NCI-H345 (cell line): ENCODE measurements at places on chromosomes 2 and 18.

- DNase-seq = no peak
These were observed 318.2 kb upstream of the SLC39A10 start for GRCh38 chr2:195338856-195339255.

GRCh38 chr2:101153077-101153707 is 2.0 kb upstream of the TBC1D8 start:
- DNase-seq = no peak

- DNase-seq = no peak
These were observed 1.1 kb upstream of the DUSP2 start for GRCh38 chr2:96146153-96146880.

DNA sequence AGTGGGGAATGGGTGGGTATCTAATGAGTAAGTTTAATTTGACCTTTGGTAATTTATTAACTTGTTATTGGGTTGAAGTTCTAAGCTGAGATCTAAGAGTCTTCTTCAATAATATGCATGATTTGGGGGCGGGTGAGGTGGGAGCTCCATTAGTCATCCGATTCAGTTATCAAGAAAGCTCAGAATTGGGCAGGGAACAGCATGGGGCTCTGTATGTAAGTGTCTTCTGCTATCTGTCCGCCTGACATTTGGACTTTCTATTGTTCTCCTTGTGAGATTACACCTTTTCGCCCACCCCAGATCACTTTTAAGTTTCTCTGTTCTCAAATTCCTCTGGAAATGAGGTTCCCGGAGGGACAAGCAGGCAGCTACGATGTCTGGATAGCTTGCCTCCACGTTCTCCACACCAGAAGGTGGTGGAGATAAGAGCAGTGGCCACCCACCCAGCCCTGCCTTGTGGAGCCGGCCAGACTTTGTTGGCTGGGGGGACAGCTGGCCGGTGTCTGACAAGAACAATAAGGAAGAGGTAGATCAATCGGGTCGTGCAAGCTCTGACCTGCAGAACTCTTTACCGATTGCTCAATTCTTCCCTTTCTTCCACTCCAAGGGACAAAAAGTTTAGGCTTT is 75.5 kb upstream of the GATA6 start:
- DNase-seq = no peak

DNA sequence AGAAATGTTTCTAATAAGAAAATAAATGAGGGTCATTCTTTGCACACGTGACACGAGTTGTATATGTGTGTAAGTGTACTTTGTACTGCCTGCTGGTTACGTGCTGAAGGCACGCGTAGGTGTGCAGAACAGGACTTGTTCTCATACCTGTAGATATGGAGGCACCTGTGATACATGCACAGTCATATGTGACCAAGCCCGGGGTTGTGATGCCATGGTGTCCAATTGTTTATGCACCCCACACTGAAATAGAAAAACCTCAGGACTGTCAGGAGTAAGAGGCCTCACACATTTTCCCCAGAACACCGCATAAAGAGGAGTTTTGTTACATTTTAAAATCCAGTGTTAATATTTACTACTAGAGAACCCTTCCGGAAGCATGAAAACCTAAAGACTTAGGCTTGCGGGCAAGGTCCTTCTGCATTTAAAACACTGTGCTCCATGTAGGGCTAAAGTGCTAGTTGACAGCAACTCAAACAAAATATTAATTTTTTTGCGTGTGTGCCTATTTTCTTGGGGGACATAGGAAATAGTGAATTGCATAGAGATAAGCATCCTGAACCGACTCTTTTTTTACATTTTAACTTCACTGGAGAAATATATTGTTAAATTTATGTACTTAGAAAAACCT is 9.3 kb downstream of the TSHZ1 start:
- no peak for DNase-seq

- peak; percentile 88 for DNase-seq
These were observed 59.1 kb downstream of the ARL4C start for GRCh38 chr2:234437642-234438304.

DNA sequence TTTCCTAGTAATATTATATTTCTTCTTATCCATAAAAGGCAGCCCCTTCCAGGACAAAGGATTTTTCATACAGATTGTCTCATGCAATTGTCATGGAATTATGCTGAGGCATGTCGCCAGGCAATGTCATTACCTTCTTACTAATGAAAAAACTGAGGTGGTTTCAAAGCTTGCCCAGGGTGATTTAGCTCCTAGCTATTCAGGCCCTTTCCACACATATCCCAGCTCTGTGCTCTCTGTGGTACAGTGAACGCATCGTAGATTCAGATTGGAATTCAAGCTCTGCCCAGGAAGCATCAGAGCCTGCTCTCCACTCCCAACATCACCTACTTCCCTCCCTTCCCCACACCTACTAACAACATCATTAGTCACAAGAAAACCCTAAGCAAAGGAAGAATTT is 60.1 kb downstream of the ATP8B1 start:
- DNase-seq = no peak

GRCh38 chr2:5594249-5594695 is 97.9 kb upstream of the SOX11 start:
- no peak for DNase-seq

DNA sequence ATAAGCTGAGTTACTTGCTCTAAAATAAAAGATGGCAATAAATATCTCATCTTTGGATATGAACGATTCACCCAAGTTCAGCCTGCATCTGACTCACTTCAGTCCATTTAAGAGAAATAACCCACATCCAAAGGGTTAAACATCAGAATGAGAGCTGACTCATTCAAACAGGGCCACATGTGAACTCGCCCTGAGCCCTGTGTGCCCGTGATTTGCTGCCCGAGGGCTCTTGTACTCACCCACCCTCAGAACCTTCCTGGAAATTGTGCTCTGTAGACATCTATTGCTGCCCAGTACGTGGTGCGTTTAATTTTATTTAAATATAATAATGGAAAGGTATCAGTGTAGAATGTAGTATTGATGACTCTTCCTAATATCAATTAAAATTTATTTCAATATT is 66.9 kb upstream of the RBM44 start:
- peak; percentile 16 for DNase-seq

GRCh38 chr2:213834746-213835145 is 550.5 kb downstream of the SPAG16 start:
- no peak for DNase-seq

GRCh38 chr2:148201075-148202004 is 180.4 kb downstream of the MBD5 start:
- no peak for DNase-seq

DNA sequence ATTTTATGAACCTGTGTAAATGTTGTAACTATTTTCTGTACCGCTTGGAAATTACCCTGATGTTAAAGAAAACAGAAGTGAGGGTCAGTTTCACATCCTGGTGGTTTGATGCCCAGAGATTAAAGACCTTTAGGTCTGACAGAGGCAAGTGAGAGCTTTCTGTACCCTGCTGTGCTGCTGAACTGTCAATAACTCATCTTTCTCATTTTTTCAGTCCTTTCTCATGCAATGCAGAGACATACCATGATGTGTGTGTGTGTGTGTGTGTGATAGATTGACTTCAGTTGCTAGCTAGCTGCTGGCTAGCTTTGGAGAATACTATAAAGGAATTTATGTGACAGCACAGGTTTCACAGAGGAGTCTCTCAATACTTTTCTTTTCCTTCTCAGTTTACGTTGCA is 2025.6 kb upstream of the LRRTM1 start:
- DNase-seq = no peak

DNA sequence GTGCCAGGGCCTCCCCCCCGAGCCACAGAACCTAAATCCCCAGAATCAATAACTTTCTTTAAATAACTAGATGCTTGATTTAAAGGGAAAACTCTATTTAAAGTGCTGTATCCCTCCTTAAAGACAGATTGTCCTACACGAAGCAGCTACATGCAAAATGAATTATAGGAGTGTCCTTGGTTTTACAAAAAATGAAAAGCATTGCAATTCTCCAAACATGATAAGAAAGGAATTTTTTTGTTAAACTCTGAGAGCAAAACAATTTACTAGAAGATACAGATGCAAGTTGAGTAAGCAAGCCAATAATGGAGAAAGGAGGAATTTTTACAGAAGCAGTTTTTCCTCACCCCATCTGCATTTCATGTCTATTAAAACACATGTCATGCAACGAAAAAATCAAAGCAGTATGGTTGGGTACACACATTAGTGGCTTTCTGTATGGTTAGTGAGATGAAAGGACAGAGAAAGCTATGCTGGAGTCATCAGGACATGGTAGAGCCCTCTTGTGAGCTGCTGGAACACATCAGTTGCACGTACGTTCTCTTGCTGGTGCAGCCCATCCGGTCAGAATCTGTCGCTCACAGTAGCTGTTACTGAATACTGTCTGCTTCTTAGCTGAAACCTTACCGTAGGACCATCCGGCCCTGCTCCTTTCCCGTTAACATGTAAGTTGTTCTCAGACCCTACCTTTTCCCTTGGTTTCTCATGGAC is 25.9 kb upstream of the STEAP3 start:
- no peak for DNase-seq

DNA sequence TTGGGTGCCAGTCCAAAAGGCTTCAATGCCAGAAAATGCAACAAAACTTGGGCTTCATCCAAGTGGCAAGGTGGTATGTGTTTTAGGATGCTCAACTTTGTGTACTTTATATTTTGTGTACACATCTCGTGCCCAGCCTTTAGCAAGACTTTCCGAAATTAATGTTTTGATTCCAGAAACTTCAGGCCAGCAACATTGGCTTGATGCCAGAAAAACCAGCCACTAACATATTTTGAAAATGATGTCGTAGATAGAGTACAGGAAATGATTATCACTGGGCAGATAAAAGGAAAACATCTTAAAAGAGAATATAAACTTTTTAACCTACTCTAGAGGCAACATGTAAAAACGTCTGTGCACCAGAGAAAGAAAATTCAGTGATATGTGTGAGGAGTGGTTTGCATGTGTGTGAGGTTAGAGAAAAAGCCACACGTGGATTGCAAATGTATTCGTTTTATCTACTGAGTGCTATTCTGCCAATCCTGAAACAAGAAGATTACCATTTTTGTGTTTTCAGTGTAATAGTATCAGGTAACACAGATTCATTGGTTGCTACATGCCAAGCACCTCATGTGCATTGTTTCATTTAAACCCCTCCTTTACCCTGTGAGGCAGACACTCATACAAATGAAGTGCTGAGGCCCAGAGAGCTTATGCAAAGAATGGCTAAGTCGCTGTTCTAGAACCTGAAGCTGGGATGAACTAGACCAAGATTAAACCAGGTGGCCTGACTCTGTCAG is 264.8 kb downstream of the C1D start:
- DNase-seq = peak; percentile 61

DNA sequence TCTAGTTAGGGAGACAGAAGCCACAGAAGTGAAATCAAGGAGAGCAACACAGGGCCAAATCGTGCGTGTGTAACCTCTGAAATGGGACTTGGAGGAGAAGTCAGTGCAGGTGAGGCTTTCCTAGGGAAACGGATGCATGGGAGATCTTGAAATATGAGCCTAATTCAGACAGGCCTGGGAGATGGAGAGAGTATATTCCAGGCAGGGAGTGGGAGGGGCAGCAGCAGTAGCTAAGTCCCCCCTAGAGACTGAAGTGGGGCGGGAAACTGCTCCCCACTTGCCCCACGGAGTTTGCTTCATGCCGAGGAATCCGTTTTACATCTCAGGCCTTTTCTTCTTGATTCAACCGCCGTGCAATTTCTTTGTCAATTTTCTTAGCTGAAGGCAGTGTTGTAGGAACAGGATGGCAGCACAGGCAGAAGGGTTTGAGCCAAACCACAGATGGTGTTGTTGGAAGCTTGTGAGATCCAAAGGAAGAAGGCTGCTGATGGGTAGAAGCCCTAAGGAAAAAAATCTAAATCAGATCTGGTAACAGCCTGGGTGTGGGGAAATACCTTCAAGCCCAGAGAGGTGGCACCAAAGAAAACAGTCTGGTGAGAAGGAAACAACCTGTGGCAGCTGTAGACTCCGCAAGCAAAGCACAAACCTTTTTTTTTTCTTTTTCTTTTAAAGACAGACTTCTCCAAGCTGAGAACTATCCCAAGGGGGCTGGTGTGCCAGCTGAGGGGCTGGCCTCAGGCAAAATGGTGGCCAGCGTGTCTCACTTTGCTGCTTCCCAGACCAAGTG is 40.2 kb downstream of the EPAS1 start:
- DNase-seq = no peak
